ENCODE measurements at places on chromosomes 6 and 20.

- peak; percentile 32 for DNase-seq
These were observed 721 bp downstream of the KDM1B start for GRCh38 chr6:18155864-18156421.

GRCh38 chr6:10613723-10614122 lies 80.7 kb downstream of the C6orf52 start:
- DNase-seq, result no peak

DNA sequence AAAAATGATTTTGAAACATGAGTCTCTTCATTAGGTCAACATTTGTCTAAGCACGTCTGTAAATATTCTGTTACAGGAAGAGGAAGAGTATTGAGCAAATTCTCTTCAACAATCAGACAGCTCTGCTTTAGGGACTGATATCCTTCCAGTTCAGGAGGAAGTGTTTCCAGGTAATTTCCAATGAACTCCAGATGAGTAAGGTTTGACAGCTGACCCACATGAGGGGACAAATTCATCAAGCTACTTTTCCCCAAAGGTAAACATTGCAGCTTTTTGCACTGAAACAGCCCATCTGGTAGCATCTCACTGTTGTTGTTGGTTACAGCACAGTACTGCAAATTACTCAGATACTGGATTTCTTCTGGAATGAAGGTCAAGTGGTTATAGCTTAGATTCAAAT lies 18.1 kb downstream of the ENPP1 start:
- DNase-seq, result peak; percentile 51

- peak; percentile 59 for DNase-seq
These were observed 160.7 kb downstream of the FOXC1 start for GRCh38 chr6:1770435-1770843.

- DNase-seq, result peak; percentile 9
These were observed 155.1 kb upstream of the ENPP5 start for GRCh38 chr6:46325561-46326530.

- no peak for DNase-seq
These were observed 115.7 kb downstream of the UNC5CL start for GRCh38 chr6:40923326-40923725.

DNA sequence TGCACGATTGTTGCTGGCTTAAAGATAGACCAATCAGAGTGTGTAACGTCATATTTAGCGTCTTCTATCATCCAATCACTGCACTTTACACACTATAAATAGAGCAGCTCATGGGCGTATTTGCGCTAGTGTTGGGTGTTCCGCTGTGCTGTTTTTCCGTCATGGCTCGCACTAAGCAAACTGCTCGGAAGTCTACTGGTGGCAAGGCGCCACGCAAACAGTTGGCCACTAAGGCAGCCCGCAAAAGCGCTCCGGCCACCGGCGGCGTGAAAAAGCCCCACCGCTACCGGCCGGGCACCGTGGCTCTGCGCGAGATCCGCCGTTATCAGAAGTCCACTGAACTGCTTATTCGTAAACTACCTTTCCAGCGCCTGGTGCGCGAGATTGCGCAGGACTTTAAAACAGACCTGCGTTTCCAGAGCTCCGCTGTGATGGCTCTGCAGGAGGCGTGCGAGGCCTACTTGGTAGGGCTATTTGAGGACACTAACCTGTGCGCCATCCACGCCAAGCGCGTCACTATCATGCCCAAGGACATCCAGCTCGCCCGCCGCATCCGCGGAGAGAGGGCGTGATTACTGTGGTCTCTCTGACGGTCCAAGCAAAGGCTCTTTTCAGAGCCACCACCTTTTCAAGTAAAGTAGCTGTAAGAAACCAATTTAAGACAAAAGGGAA lies 57.9 kb downstream of the TRIM38 start:
- DNase-seq, result peak; percentile 93

DNA sequence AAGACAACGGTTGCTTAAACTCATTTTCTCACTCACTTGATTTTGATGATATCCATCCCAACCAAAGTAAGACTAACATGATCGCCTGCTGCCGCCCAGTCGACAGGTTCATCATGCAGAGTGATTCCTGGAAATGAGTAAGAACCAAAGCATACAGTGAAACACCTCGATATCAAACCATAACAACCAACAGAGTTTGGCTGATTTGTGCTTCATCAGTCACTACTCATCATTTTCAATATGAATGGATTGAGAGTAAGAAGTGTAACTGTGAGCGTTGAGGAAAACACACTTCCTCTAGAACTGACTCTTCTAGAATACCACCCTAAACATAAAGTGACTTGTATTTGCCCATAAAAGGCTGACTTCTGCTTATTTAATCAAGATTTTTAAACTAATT lies 29.2 kb upstream of the ALDH8A1 start:
- no peak for DNase-seq

GRCh38 chr6:100998111-100998510 lies 117.0 kb upstream of the ASCC3 start:
- DNase-seq, result peak; percentile 42

DNA sequence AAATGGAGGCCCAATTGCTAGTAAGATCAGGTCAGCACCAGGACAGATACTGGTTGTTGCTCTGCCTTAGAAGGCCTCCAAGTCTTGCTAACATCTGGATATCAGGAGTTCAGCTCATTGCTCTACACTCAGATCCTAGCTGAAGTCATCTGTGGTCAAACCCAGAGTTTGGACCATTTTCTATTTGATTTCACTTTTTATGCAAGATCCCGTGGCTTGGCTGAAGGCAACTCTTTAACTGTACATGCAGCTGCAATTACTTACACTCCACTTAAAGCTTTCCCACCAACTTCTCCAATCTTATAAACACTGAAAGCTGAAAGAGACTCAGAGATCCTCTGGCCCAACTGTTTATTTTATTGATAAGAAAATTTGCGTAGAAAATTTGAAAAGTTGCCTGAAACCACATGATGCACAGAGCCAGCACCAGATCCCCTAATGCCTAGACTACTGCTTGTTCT lies 2.7 kb downstream of the SLC17A2 start:
- DNase-seq, result no peak

DNA sequence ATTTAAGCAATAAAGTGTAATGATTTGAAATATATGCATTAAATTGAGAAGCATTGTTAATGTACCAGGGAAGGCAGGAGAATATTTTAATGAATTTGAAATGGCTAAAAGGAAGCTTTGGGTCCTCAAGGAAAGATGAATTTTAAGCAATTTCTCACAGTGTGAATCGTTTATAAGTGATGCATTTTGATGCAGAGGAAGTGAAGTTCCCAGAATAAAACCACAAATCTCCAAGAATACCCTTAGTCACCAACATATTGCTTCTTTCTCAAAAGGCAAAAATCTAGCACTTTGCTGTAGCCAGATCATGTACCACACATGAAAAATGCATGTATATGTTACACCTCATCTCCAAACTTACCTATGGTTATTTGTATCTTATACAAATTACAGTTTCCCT lies 11.7 kb downstream of the TPD52L1 start:
- DNase-seq, result peak; percentile 69

DNA sequence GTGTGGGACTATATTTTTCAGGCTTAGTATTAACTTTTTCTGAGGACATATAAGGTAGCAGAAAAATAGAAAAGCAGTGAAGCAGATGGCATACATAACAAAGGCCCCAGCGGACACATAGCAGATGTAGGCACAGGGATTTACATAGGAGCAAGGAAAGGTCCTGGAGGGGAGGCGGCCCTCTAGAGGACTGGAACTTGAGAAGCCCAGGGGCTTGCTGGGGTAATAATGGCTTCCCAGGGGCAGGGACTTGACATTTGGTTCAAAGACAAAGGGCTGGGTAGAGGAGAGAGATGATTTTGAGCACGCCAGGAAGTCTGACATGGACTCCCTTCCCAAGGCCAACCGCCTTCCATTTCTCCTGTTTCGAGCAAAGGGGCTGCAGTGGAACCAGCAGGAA lies 31.7 kb upstream of the OSTM1 start:
- DNase-seq, result no peak

DNA sequence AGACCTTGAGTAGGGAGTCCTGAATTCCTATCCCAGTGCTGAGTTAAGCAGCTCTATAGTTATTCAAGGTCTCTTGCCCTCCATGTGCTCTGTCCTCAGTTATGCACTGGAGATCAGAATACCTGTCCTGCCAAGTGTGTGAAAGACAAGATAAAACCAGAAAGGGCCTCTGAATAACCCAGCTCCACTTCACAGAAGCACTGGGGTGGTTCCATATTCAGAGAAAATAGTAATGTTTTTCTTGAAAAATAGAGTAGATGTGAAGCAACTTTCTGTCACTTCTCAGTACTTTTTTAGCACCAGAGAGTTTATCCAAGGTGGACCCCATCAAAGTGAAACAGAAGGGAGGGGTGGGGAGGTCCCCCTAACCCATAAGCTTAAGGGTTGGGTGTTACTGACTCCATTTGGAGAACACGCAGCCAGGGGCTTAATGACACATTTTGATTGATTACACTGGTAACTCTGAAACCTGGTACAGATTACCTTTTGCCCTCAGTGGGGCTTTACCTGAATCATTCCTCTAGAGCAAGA lies 509.8 kb upstream of the JARID2 start:
- no peak for DNase-seq

DNA sequence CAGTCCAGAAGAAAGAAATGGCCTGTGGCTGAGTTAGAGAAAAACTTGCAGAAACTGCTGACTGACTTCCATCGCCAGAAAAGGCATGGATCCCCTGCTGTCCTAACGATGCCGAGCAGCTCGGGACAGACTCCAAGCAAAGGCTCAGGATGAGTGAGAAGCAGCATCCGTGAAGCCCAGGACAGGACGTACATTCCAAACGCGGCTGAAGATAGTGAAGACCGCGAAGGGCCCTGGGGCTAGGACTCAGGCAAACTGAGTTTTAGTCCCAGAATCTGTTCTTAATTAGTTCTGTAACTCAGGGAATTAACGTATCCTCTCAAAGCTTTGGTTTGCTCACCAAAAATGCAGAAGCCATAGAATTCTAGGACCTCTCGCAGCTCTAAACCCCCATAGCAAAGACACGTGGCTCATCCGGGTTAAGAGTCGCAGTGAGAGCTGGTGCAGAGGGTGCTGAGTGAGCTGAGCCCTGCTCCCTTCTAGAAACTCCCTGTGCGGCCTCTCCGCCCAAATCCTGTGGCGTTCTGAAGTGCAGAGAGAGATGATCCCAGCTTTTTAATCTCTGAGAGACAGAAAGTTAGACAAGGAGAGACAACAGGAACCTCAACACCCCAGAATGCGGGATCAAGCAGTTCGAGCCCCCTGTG lies 132.9 kb upstream of the THBS2 start:
- peak; percentile 99 for DNase-seq

GRCh38 chr20:61936701-61937131 lies 129.0 kb downstream of the TAF4 start:
- DNase-seq, result no peak

- DNase-seq, result no peak
These were observed 56.8 kb upstream of the HINT3 start for GRCh38 chr6:125899726-125900182.

GRCh38 chr6:147065786-147066185 lies 138.4 kb upstream of the STXBP5 start:
- DNase-seq, result no peak

DNA sequence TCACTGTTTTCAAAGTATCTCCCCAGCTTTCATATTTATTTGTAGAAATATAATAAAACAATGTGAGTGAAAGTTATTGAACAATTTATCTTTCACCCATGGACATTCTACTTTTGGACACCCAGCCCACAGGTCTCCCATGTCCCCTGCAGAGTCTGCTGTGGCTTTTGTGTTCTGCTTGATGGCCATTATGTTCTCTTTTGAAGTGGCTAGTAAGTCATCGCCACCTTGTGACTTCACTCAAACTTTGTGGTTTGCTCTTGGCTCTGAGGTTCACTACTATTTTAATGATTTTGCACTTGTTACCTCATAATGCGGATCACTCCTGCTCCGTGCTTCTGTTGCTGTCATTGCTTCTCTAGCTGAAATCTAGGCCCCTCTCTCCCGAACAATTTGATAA lies 10.2 kb upstream of the DEFB113 start:
- DNase-seq, result no peak

DNA sequence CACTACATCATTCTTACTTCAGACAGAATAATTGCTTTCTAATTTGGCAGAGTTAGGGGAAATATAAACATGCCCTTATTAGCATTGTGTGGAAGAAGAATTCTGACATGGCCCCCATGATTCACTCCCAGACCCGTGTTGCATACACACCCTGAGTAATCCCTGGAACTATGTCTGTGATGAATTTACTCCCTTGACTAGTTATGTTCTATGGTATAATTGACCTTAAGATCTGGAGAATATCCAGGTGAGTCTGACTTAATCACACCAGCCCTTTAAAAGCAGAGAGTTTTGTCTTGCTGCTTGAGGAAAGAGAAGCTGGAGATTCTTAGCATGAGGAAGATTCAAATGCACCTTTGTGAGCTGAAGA lies 262.9 kb downstream of the SOX4 start:
- DNase-seq, result peak; percentile 80

- peak; percentile 15 for DNase-seq
These were observed 32.2 kb upstream of the VGLL2 start for GRCh38 chr6:117233145-117233544.

DNA sequence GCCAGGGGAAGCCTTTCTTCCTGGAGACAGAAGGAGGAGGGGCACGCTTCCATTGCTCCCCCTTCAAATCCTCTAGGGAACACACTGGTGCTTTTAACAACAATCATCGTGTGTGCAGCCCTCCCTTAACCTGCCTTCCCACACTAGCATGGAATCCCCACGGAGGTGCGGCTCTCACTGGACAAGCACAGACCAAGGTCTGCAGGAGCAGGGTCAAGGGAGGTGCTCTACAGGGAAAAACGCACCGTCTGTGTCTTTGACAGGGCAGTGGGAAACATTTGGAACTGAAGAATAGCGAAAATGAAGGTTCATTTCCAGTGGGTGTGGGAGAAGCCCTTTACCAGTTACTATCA lies 527.1 kb downstream of the QKI start:
- no peak for DNase-seq

DNA sequence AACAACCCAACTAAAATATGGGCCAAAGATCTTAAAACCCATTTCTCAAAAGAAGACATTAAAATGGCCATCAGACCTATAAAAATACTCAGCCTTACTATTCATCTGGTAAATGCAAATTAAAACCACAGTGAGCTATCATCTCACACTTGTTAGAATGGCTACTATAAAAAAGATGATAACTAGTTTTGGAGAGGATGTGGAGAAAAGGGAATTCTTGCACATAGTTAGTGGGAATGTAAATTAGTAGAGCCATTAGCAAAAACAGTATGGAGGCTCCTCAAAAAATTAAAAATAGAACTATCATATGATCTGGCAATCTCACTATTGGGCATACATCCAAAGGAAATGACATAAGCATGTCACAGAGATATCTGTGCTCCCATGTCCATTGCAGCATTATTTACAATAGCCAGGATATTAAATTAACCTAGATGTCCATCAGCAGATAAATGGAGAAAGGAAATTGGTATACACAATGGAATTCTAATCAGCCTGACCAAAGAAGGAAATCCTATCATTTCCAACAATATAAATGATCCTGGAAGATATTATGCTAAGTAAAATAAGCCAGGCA lies 2.9 kb downstream of the SIRPB1 start:
- DNase-seq, result peak; percentile 13

DNA sequence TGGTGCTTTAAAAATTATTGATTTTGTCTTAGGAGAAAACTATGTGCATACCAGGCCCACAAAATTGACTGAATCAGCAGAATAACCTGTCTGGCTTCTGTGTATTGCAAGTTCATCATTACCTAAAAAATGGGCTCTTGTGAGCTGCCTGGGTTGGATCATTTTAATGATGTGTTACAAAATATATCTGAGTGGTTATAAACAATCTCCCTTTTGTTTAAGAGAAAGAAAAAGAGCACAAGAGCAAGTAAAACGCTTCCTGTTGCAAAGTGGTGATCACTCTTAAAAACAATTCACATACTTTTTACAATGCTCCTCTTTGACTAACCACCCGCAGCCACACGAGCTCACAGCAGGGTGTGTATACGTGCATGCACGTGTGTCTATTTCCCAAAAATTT lies 335.1 kb downstream of the HDGFL1 start:
- DNase-seq, result peak; percentile 32

Data from EH (cell line).